WTC11 (cell line): ENCODE measurements at places on chromosomes 2 and 18. TPM values are rescaled to one million over a fixed set of nuclear protein-coding genes. Genes with fewer than 3 reads are reported as not detected.
A peak's percentile ranks its signal among the peaks of the same experiment; 100 is the strongest.

GRCh38 chr2:239260546-239261327 is 140.1 kb downstream of the HDAC4 start:
- H3K27ac ChIP-seq = no peak overlapping the region
- H3K4me3 ChIP-seq = no peak overlapping the region
- no peak for DNase-seq

DNA sequence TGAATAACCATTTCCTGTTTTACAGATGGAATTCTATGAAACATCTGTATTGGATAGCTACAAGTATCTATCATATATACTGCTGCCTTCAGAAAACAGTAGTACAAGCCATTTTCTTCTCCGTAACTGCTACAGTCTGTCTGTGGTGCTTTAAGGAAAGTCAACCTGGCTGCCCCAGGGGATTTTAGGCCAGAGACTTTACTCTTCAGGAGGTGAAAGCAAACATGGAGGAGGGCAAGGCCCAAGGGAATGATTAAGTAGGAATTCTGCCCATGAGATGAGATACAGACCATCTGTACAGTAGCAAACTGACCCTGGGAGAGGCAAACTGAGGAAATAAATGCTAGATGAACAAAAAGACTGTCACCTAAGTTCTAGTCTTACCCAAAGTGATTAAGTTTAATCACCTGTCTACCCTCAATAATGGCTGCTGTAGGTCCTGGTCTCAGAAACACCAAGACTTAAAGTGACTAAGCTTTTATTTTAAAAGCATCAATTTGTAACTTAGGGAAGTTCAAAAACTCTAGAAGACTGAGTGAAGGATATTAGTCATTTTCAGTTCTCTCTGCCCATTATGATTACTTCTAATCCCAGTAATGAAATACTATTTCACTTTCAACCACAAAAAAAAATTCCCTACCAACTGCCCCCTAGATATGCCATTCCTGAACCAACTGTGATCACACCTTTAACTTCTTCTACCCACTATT is 14.8 kb downstream of the MBD2 start:
- peak overlapping the region; percentile 29; the same call in 1 of the 2 replicates for H3K27ac ChIP-seq
- H3K27me3 ChIP-seq = no peaks in the 10 kb centered on the region

DNA sequence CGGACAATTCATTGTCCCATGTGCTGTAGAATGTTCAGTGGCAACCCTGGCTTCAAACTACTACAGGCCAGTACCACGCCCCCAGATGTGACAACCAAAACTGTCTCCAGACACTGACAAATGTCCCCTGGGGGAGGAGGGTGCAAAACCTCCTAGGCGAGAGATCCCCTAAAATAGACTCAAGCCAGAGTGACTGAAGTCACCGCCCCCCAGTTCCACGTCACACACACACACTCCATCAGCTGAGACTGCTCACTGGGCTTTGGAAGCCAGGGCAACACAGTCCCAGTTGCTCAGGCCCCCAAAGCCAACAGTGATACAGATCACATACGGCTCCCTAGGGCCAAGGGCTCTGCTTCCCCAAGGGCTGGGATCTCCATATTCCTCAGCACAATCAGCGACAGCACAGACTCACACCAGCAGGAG is 19.1 kb downstream of the HDAC4 start:
- H3K4me1 ChIP-seq = peaks cover 51% of the 10 kb centered on the region
- H3K36me3 ChIP-seq = peaks cover 3% of the 10 kb centered on the region; the same call in 1 of the 2 replicates
- H3K27ac ChIP-seq = peak overlapping the region; percentile 96
- DNase-seq = peak; percentile 36

CASP10 gene
- 2.8 to 2.9 TPM (median 2.8 TPM) in 3 replicates for total RNA-seq

DNA sequence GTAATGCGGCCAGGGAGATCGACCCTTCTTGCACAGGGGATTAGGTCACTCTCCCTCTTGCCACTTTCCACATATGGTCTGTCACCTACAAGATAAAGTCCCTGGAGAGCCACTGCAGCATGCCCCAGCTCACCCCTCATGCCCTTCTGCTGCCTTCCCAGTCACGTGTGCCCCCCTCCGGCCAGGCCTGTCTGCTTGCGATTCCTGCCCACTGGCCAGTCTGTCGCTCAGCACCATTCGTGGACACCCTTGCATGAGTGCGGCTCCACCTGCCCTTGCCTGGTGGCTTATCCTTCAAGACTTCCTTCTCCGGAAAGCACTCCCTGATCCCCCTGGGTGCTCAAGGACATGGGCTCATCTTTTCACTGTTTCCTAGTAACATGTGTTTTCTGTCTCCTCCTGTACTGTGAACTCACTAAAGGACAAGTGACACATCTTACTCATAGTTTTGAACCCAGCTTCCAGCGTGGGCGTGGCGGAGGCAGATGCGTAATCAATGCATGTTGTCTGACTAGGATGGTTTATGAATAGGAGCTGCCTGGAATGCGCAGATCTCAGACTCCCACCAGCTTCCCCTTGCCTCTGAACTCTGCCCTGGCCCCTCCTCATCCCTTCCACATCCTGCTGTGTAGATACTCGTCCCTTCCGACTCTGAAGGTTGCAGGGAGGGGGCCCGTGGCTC is 7.8 kb upstream of the NT5DC4 start:
- H3K27ac ChIP-seq = no peak overlapping the region
- no peak for DNase-seq
- no peak overlapping the region for H3K4me3 ChIP-seq
- H3K4me1 ChIP-seq = peaks cover 4% of the 10 kb centered on the region; the same call in 1 of the 2 replicates

PLB1 gene
- 0.27 to 0.44 TPM (median 0.39 TPM) in 3 replicates for total RNA-seq
